ENCODE measurements at places on chromosomes 4 and X.

DNA sequence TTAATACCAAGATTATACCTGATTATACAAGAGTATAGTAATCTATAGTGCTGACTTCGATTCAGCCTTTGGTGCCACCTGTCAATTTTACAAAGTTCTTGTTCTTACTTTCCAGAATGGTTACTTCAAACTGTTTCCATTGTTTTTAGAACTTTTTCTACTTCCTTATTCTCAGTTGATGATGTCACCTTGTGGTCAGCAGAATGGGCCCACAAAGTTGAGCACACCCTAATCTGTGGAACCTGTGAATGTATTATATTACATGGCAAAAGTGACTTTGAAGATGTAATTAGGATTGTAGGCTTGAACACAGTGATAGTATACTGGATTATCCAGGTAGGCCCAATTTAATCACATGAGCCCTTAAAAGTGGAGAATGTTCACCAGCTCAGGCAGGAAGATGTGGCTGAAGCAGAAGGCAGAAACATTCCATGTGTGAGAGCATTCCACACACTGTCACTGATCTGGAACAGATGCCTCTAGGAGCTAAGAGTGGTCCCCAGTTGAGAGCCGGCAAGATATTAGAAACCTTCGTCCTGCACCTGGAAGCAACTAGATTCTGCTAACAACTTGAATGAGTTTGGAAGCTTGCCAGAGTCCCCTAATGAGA, 6.3 kb upstream of the SGMS2 start:
- no peak for DNase-seq

DNA sequence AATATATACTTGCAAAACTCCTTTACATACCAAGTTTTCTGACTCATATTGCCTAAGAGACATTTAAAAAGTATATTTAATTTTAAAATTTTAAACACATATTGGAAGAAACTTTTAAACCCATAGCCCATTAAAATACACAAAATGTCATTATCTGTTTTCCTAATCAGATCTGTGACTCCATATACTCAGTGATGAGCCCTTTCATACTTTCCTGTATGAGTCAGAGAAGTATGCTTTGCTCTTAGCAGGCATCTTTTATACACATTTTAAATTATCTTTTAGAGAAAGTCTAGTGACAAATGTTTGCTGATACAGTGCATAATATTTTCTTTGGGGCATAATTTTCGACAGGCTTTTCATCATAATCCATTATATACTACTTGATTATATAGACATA, 26.4 kb downstream of the SPIN3 start:
- DNase-seq: no peak

DNA sequence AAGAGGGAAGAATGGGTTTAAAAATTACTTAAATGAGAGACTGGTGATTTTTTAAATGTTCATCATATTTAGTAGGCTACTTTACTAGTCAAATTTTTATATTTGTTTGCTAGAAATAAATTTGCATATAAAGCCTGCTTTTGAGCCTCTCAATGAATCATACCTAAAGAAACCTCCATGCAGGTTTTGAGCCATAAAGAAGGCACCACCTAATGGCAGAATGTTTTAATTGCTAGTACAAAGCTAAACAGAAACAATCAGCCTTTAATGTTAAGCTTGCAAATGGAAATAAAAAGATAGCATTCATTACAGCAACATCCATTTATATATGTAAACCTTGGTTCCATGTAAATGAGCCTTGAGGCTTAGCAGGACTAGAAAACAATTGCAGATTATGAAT, 989.7 kb downstream of the CCSER1 start:
- no peak for DNase-seq

DNA sequence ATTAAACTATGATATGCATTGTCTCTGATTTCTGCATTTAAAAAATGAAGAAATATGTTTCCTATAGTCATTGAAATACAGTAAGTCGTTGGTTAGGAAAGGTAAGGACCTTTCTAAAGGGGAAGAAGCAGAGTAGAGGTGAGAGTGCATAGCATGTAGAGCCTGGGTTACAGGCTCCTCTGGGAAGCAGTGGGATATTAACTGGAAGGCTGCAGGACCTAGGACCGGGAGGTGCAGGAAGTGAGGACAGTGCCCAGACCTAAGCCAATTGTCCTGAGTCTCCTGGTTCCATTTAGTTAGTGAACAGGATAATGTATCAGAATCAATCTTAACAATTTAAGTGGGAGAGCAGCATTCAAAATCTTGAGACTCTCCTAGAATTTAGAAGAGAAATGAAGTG, 237.1 kb upstream of the NUDT6 start:
- DNase-seq: no peak
